Gastrocnemius medialis (tissue), 4 donors: ENCODE measurements at places on chromosomes 2 and 18. TPM values are rescaled to one million over a fixed set of nuclear protein-coding genes. Genes with fewer than 3 reads are reported as not detected.

Gene RAB6D
- total RNA-seq = not detected

DNA sequence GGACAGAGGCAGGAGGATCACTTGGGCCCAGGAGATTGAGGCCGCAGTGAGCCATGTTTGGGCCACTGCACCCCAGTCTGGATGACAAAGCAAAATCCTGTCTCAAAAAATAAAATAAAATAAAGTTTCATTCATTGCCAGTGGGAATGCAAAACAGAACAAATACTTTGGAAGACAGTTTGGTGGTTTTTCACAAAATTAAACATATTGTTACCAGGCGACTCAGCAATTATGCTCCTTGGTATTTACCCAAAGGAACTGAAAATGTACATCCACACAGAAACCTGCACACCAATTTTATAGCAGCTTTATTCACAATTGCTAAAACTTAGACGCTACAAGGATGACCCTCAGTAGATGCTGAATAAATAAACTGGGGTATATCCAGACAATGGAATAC is 35.8 kb downstream of the FOSL2 start:
- no peak for DNase-seq

DNA sequence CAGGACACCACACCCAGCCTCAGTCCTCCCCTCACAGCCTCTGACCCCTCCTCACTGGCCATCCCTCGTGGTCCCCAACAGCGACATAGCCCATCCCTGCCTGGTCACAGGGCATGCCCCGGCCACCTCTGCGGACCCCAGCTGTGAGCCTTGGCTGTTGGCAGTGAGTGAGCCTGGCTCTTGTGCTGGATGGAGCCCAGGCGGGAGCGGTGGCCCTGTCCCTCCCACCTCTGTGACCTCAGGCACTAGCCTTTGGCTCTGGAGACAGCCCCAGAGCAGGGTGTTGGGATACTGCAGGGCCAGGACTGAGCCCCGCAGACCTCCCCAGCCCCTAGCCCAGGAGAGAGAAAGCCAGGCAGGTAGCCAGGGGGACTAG is 7.9 kb downstream of the DES start:
- DNase-seq = no peak

GRCh38 chr2:200968162-200968561 is 4.7 kb upstream of the ORC2 start:
- no peak for DNase-seq

GRCh38 chr18:8514409-8514808 is 94.8 kb upstream of the RAB12 start:
- DNase-seq = no peak

DNA sequence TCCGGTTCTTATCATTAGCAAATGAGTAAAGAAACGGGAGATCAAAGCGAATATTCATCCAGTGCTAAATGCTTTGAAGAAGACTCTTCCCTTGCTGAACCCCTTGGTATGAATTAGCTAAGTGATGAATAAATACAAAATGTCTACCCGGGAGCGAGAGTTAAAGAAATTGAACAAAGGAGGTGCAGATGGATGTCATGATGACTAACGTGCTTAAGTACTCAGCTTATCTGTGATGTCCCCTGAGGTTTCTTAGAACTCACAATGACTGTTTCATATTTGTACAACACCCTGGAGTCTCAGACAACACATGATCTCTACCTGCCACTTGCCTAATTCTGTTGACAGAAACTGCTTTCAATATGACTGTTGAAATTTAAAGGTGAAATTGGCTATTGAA is 148.5 kb downstream of the TMEM200C start:
- DNase-seq = no peak

GRCh38 chr2:29368659-29369040 is 253.4 kb downstream of the CLIP4 start:
- no peak for DNase-seq

Gene CCDC121
- 0.56 TPM for total RNA-seq

Gene SCN9A
- 0.10 TPM for total RNA-seq
